ENCODE measurements at places on chromosomes 7 and 10. TPM values are rescaled to one million over a fixed set of nuclear protein-coding genes. Genes with fewer than 3 reads are reported as not detected.

SOSTDC1 gene
- not detected for total RNA-seq

BAMBI gene
- total RNA-seq: 3.5 TPM

AKAP9 gene
- 61.3 TPM for total RNA-seq

FANK1 gene
- total RNA-seq: not detected

CYP17A1 gene
- total RNA-seq: not detected

SPDYE9 gene
- not detected for total RNA-seq

PALS2 gene
- 31.7 TPM for total RNA-seq

AHR gene
- total RNA-seq: 54.1 TPM
